HuH-7.5 (cell line): ENCODE measurements at places on chromosomes 16 and 17.

- no peak for DNase-seq
Measured at GRCh38 chr16:66847533-66848067, 3.4 kb downstream of the CA7 start.

GRCh38 chr16:13920510-13920818 is 510 bp downstream of the ERCC4 start:
- DNase-seq = no peak

DNA sequence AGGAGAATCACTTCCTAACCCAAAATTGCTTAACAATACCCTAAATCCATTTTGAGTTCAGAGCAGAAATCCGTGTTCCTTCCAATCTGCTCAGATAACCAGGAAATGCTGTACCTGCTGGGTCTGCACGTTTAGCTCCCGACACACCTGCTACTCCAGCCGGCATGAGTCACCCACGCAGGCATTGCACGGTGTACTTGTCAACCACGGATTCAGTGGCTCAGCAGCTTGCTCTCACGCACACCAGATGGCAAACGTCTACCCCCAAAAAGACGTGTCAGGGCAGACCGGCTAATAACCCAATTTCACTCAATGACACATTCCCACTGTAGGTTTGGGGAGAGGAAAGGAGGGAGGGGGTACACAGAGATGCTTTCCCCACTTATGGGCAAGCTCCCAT is 468.1 kb downstream of the SOX9 start:
- DNase-seq = no peak

DNA sequence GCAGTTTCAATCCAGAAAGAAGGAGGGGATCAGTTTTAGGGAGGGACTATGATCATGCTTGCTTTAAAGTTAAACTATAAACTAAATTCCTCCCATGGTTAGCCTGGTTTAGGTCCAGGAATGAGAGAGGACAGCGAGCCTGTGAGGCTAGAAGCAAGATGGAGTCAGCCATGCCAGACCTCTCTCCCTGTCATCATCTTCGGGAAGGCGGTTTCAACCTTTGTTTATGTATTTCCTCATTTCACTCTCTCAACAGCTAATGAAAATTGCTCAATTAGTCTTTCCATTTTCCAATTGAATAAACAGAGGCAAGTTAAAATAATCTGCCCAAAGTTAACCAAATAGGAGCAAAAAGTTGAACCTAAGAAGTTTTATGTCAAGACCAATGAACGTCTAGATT is 201.5 kb downstream of the KCNJ2 start:
- DNase-seq = no peak

DNA sequence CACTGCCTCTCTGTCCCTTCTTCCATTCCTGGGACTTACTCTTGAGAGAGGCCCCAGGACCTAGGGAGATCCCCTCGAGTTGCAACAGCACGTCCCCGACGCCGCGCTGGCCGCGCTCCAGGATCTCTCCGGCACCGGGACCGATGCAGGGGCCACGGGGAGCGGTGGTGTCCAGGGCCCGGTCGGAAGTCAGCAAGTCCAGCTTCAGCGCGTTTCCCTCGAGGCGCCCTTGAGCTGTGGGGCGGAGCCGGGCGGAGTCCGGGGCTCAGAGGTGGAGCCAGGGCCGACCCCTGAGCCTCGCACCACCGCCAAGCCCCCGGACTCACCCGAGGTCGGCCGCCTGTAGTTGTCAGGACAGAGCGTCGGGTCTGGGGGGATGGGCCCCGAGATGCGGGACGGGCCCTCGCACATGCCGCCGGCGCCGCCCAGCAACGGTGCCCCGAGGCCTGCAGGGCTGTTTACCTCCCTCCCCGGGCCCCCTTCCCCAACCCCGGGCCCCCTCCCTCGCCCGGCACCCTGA is 458 bp downstream of the ENKD1 start:
- DNase-seq = peak; percentile 72

- DNase-seq = no peak
Measured at GRCh38 chr16:84312783-84313382, 18.2 kb downstream of the WFDC1 start.

DNA sequence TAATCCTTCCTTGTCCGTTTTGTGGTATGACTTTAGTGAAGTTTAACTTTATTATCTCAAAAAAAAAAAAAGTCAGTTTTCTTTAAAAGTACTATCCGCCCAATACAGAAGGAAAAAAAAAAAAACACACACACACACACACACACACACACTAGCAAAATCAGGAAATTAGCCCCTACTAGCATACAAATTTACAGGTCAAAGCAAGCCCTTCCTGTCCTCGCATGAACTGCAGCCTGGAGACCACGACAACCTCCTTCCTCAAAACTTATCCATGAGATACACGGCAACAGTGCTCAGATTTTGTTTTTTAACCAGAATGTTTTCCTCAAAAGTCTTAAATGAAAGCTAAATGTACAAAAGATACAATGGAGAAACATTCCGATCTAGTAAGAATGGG is 16.2 kb downstream of the NCOR1 start:
- DNase-seq = no peak

GRCh38 chr16:88834670-88835069 is 22.1 kb downstream of the GALNS start:
- no peak for DNase-seq

GRCh38 chr16:17295948-17296347 is 174.8 kb downstream of the XYLT1 start:
- no peak for DNase-seq

- no peak for DNase-seq
Measured at GRCh38 chr17:7552621-7553051, 3.8 kb downstream of the TNFSF12 start.

DNA sequence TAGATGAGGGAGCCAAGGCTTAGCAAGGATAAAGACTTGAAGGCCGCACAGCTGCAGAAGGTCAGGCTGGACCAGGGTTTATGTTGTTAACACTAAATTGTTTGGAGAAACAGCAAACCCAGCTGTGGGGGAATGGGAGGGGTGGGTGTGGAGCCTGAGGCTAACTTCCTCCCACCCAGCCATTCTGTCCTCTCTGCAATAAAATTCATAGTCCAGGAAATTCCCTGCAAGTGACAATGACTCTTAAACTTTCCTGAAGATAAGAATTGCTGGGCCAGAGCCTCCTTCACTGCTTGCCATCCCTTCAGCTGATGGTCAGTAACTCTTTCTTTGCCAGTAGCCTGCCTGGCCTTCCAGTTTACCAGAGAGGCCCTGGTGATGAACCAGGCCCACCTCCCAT is 19.4 kb upstream of the ATP5MC1 start:
- no peak for DNase-seq

GRCh38 chr16:79436885-79437284 is 163.7 kb downstream of the MAF start:
- no peak for DNase-seq

DNA sequence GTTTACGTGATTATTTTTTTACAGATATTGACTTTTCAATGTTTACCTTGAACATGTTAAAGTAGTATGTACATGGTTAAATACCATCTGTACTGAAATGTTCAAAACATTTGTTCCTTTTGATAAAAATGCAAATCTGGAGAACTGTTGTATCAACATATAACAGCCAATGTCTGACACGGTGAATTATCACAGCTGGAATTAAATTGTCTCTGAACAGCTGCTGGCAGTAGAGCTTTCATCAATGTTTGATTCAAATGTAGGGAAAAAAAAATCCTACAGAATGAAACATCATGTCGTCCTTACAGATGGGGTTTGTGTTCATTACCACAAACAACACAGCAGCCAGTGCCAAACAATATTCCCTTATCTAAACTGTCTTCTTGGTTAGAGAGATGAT is 79.9 kb downstream of the TOX3 start:
- no peak for DNase-seq

GRCh38 chr16:67539271-67539670 is 10.6 kb downstream of the RIPOR1 start:
- DNase-seq = no peak

GRCh38 chr16:66751053-66751302 is 431 bp downstream of the DYNC1LI2 start:
- peak; percentile 17 for DNase-seq

- DNase-seq = no peak
Measured at GRCh38 chr16:69712914-69713581, 13.3 kb downstream of the NQO1 start.

- DNase-seq = no peak
Measured at GRCh38 chr17:62882284-62882683, 74.2 kb upstream of the MARCHF10 start.

DNA sequence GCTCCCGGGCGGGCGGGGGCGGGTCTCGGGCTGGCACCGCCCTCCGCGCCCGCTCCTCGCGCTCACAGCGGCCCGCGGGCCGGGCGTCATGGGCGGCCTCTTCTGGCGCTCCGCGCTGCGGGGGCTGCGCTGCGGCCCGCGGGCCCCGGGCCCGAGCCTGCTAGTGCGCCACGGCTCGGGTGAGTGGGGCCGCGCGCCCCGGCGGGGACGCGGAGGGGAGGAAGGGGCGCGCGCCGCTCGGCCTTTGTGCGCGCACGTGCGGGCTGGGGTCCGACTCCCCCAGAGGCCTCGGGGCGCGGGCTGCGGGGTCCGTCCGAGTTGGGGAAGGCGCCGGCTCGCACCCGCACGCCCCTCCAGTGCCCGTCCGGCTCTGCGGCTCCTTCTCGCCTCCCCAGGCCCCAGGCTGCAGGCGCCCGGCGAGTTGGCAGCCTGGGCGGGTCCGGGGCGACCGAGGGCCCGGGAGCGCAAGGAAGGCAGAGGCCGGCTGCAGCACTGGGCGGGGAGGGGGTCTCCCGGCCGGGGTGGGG is at the start of gene NME4:
Gene NME4, plus strand, starts transcription at position 65 of the 527 bp plus-strand sequence. Its CDS starts 24 bp downstream, at position 89.
- no peak for DNase-seq

DNA sequence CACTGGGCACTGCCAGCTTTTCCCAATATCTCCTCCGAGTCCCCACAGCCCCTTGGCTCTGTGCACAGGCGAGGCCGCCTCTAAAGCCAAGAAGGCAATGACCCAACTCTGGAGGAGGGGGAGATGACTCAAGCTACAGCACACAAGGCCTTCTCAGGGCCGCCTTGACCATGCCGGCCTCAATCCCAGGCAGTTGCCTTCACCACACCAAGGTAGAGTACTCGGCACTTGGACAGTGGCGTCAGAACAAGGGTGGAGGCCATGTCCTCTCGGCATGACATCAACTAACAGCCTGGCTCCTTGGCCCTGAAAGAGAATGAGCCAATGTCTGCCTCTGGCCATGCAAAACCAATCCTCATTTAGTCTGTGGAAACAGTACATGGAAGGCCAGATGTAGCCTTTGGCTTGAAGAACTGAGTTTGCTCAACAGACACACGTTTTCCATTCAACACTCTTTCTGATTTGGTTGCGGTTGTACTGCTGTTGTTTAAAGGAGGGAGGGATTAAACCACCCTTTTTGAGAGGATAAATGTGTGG is 139.6 kb downstream of the XYLT1 start:
- DNase-seq = no peak

DNA sequence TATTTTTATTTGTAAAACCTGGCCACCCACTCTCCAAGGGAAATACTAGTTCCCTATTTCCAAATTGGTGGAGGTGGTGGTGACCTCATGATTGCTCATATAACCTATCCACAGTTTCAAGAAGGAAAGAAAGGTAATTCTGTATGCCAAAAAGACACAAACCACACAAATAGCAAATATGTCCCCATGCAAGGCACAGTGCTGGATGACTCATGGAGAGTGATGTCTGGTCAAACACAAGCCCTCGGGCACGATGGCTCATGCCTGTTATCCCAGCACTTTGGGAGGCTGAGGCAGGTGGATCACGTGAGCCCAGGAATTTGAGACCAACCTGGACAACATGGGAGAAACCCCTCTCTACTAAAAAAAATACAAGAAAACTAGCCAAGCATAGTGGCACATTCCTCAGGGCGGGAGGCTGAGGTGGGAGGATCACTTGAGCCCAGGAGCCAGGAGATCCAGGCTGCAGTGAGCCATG is 64.2 kb downstream of the GNA13 start:
- peak; percentile 20 for DNase-seq
